ENCODE measurements at places on chromosomes 3 and 15. TPM values are rescaled to one million over a fixed set of nuclear protein-coding genes. Genes with fewer than 3 reads are reported as not detected.
A peak's percentile ranks its signal among the peaks of the same experiment; 100 is the strongest.

DNA sequence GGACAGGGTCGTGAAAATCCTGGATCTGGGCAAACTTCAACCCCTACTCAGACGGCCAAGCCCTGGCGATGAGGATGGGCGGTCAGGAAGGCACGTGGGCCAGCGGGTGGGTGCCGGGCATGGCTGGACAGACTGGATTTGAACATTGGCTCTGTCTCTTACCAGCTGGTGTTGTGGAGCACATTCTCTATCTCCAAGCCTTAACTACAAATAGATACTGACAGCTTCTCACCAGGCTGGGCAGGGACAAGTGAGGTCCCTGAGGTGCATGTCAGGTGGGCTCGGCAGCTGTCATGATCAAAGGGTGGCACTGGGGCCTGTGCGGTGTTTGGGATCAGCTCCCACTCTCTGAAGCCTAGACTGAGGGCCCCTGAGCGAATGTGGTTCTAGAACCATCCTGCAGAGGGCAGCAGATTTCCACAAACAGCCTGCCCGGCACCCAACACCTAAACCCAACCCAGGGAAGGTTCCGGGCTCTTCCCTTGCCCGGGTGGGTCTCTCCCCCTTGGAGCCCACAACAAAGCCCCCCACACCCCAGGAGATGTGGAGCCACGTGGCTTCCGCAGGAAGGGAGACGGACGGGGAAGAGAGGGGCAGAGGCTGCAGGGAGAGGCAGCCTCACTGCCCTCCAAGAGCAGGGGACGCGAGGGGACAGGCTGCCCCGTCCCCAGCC, 58.4 kb downstream of the RGMA start:
- peak; percentile 47 for DNase-seq

DNA sequence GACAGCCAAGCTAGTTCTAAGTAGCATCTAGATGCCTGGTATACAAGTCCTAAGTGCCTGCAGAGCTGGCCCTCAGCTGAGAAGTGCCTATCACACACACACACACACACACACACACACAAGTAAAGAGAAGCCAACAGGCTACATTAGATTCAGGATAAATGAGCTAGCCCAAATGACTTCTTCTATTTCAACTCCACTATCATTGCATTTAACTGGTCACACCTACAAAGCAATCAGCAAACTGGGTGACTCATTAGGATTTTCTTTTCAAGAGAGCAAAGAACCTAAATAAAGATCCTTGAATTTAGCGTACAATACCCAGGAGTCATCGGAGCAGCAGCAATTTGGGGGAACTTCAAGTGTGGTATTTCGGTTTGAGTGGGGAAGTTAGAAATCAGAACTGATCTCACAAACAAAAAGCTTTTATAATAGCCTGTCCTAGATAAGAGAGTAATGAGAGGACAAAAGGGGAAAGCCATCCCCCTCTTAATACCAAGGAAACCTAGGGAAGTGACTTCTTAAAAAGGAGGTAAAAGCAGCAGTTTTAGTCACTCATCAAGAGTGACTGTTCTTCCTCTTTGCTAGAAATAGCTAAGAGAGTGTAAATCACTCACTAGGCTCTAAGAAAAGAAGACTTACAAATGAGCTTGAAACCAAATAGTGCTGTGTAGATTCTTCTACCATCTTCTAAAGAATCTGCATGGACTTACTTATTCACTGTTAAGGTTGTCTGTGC, 112.7 kb downstream of the TNIK start:
- no peak for DNase-seq

GRCh38 chr3:152331018-152331541, 62.4 kb downstream of the MBNL1 start:
- DNase-seq, result peak; percentile 93

GRCh38 chr3:88988906-88989305, 118.5 kb upstream of the EPHA3 start:
- no peak for DNase-seq

GRCh38 chr3:41629986-41630385, 331.9 kb downstream of the ULK4 start:
- DNase-seq, result no peak

GRCh38 chr3:12479919-12480427, 4.3 kb upstream of the TSEN2 start:
- peak; percentile 55 for DNase-seq

GRCh38 chr3:195711813-195712534, 8.8 kb upstream of the MUC20 start:
- DNase-seq, result no peak

- no peak for DNase-seq
Observed at GRCh38 chr15:68304589-68305337, 27.2 kb downstream of the FEM1B start.

- no peak for DNase-seq
Observed at GRCh38 chr3:107313711-107314110, 63.5 kb upstream of the CCDC54 start.

DNA sequence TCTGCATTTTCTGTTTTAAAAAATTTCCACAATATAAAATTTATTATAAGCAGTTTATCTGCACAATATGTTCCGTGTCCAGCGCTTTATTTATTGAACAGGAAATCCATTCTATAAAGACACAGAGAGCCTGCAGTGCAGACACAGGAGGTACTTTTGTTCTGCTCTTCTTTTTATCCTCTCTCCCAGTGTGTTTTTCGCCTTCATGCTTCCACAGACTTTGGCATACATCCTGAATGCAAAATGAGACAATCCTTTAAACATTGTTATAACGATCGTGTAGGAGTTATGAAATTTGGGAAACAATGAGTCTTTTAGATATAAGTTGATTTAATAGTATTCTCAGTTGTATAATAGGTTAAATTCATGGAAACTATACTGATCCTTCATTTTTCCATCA, 749.2 kb downstream of the NAALADL2 start:
- no peak for DNase-seq

DNA sequence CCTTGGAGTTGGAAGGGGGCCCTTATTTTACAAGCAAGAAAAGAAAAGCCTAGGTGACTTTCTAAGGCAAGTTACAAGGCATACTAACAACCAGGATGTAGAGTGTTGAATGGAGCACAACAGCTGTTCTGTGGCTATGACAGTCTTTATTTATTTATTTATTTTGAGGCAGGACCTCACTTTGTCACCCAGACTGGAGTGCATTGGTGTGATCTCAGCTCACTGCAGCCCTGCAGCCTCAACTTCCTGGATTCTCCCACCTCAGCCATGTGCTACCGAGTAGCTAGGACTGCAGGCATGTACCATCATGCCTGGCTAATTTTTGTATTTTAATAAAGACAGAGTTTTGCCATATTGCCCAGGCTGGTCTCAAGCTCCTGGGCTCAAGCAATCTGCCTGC, 973.4 kb downstream of the ROBO1 start:
- no peak for DNase-seq

DNA sequence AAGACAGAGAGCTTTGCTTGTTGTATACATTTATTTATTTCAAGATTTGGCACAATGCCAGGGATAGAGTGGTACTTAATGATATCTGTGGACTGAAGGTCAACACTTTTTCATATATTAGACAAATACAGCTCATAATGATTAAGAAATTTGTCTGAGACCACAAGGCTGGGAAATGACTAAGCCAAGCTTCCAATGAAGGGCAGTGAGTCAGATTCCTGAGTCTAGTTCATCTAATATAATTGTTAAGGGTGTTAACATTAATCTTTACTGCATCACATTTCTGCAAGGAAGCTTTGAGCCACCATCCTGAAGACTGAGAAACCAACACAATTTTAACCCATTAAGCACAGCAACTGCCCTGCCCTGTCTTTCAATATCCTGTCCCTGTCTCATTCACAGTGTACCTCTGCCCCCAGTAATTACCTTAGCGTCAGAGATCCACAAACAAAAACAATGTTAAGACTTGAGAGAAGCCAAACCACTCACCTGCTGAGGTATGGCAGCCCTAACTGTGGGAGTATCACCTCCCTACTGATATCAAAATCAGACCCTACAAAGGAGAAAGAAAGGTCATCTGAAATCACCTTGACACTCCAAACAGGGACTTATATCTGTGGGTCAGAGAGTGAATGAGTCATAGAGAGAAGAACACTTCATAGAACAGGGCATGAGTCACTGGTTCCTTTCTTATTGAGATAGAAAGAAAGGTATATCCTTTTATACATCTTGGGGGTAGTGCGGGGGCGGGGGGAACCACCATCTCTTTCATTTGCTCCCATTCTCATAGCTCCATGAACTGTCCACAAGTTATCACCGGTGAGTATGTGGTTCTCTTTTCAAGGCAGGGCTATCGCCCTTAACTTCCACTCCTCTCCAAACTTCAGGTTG, 74.7 kb downstream of the MAGI1 start:
- DNase-seq, result peak; percentile 93

DNA sequence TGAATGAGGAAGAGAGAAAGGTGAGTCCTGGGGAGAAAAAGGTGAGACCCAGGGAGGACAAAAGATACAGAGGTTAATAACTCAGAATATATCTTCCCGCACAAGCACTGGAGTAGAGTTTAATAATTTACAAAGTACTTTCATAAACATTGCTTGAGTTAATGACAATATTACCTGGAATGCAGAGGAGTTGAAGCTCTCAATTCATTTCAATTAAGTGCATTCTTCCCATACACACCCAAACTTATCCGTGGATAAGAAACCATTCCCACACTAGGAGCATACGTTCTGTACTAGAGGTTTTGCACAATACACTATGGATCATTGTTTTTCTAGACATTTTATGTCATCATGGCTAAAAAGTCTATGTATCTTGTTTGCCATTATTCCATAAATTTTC, 23.3 kb upstream of the KNG1 start:
- no peak for DNase-seq

DNA sequence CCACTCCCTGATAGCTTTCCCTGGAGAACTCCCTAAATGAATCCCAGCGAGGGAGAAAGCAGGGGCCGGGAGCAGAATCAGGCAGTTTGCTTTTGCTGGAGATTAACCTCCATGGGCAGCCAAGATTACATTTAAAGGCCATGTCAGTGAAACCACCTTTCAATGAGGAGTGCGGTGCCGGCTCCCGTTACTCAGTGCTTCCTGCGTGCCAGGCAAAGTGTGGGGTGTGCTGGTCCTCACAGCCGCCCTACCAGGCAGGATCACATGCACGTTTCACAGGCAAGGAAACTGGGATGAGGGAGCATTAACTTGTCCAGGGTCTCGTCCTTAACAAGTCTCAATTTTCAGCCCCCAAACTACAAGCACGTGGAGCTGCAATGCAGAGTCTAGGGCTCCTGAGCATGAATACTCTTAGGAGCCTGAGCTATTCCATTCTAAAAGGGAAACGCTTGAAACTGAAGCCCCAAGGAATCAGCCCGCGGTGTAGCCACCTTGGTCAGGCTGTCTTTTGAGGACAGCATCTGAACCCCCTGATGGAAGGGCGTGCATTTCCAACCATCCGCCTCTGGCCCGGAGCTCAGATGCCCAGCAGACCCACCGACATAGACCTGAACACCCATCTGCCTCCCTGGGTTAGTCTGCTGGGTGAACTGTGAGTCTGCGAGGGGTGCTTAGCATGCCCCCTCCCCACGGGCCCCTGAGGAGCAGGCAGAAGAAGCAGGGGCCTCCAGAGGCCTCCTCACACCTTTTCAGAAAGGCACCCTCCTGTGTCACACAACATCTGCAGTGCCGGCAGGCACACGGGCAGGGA, 5.6 kb downstream of the IGDCC3 start:
- DNase-seq, result no peak

DNA sequence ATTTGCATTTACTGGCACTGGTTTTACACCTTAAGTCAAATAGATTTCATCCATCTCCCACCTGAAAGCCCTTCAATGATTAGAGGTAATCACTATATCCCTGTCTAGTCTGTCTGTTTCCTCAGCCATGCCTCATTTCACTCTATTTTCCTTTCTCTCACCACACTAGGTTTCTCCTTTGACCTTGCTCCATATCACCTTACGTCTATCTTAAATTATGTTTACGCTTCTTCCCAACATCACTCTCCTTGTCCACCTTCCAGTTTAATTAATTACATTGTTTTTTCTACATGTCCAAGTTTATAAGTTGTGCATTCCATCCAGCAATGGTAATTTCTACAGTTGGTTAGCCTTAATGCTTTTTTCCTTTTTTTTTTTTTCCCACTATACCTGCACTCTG, 396.7 kb upstream of the PDZRN3 start:
- no peak for DNase-seq

- DNase-seq, result peak; percentile 68
Observed at GRCh38 chr3:64267721-64268604, 42.7 kb upstream of the PRICKLE2 start.

DNA sequence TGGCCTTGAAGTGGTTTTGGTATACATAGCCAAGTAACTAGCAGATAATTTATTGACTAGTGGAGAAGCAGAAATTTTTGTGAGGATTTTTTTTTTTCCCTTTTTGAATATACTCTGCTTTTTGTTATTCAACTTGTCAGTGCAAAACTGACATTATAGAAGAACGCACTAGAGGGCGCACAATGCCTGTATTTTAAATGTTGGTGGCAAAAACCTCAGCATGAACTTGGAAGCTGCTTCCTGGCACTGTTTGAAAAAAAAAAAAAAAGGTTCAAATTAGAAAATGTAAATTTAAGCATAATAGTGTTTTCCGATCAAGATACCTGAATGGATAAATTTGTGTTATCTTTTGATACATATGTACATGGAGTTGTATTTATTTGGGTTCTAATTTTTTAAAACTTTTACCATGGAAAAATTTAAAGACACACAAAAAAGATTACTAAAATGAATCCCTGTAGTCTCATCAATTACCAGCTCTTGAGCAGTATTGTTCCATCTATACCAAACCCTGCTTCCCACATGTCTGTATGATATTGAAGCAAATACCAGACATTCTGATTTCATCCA, 56.0 kb downstream of the SLC25A26 start:
- peak; percentile 85 for DNase-seq

GRCh38 chr3:143277531-143277930, 158.0 kb downstream of the CHST2 start:
- DNase-seq, result no peak

DNA sequence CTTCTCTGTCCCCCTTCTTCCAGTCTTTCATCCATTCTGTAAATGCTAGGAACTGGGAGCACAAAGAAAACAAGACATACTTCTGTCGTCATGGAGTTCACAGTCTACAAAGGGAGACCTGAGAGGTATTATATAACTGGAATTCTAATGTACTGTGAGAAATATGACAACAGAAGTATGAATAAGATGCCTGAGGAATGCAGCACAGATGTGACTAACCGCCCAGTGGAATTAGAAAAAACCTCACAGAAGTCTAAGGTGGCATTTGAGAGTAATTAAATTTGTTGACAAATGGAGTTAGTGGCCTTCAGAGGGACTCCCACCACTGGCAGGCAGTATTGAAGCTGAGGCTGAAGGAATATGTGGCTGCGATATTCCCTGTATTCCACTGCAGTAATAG, 168.5 kb upstream of the FAM3D start:
- DNase-seq, result peak; percentile 38

The IL17RC gene
- 28.3 TPM for polyA plus RNA-seq

The PARP16 gene
- polyA plus RNA-seq, result 5.0 TPM

The HRG gene
- not detected for polyA plus RNA-seq

The STAC gene
- 0.19 TPM for polyA plus RNA-seq

The CHRD gene
- polyA plus RNA-seq, result 0.09 TPM

The NR1I2 gene
- polyA plus RNA-seq, result not detected

The ROBO2 gene
- polyA plus RNA-seq, result 7.4 TPM

The IGF2BP2 gene
- 23.4 TPM for polyA plus RNA-seq

The COLQ gene
- polyA plus RNA-seq, result 0.65 TPM

The TMEM158 gene
- polyA plus RNA-seq, result 16.4 TPM

The CNTN4 gene
- not detected for polyA plus RNA-seq
